ENCODE measurements at places on chromosomes 5 and 9.
A peak's percentile ranks its signal among the peaks of the same experiment; 100 is the strongest.

DNA sequence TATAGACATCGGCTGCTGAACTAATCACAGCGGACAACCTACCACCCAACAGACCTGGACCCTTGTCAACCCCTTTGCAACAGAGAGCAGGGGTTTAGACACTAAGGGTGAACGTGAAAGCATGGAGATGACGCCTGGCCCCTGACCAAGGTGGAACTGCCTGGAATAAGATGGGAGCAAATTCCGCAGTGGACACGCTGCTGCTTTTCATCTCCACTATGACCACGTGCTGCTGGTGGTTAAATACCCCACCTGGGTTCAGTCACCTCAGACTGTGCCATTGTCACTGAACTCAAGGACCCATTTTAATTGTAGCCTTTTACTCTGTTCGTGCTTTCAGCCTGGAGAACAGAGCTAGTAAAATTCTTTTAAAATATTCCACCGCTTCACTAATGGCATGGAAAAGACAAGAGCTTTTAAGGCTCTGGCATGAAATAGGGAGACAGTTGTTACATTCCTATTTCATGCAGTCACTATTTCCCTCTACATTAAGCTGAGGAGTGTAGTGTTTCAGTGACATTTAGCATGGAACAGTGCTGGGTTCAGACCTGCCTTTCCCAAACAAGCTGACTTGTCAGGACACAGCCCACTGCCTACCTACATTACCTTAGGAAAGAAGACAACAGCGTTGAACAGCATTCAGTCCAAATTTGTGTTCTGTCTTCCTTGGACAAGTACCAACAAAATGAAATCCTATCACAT is 96.8 kb downstream of the ANKRD18B start:
- DNase-seq = no peak

GRCh38 chr5:180599981-180600553 is 8.8 kb upstream of the SCGB3A1 start:
- no peak for DNase-seq

DNA sequence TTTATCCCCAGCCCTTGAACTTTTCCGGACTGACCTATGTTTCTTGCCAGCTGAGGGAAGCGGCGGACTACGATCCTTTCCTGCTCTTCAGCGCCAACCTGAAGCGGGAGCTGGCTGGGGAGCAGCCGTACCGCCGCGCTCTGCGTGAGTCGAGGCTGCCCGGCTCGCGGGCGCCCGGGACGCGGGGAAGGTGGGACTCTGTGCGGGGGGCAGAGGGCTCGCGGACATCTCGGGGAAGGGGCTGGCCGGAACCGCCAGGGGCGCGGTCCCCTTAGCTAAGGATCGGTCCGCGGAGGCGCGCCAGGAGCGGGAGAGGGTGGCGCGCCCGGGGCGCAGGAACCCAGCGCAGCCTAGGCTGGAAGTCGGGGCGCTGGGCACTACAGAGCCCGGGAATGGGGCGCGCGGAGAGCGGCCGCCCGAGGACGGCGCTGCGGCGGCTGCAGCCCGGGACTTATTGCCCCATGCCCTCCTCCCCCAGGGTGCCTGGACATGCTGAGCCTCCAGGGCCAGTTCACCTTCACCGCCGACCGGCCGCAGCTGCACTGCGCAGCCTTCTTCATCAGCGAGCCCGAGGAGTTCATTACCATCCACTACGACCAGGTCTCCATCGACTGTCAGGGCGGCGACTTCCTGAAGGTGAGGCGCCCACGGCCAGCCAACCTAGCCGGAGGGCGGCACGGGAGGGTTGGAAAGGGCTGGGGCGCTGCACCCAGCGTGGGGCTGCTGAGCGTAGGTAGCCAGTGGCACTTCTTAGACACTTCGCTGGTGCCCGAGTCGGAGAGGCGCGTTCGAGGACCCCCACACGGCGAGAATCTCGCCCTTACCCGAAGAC is 922 bp downstream of the CRHBP start:
- DNase-seq = no peak

- DNase-seq = no peak
These were observed 88.8 kb downstream of the SREK1 start for GRCh38 chr5:66232706-66233445.

- no peak for DNase-seq
These were observed 19.4 kb downstream of the GBGT1 start for GRCh38 chr9:133144142-133144903.

- no peak for DNase-seq
These were observed at the start of gene WNT8A for GRCh38 chr5:138083702-138084101. Gene WNT8A, plus strand, starts transcription at chr5:138084033. Its CDS starts 95 bp downstream, at chr5:138084128.

DNA sequence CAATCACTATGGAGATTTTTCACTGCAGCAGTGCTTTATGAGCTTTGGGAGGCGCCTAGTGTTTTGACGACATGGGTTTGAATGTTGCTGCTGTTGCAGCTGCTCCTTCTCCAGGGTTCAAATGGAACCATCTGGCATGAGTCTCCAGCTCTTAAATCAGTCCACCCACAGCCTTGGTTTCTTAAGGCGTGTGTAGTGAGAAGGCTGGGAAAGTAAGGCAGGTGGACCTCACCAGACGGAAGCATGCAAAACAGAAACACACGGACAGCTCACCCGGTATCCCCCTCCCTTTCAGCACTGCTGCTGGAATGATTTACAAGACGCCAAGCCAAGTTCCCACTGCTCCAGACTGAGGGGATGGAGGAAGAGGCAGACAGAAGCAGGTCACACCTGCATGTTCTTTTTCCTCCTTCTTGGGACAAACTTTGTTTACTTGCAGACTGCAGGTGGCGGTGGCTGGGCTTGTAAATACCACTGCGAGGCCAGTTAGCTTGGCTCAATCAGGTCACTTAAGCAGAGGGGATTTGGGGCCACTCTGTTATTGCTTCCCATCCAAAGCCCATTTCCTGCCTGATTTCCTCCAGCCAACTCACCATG is 47.4 kb downstream of the ADAM19 start:
- no peak for DNase-seq

DNA sequence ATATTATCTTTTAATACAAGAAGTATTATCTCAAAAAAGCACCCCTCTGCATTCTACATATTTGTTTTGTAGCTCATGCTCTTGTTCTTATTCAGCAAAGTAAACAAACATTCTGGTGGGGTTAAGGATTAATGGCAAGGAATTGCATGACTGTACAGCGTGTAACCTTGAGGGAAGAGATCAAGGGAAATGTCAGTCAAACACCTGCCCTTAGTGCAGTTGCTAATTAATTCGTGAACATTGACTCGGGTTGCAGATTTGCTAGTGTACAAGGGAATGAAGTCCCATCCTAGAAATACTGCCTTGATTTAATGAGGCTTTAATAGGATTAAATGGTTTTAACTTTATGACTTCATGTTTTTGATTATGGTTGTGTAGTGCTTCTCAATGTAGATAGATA is 1758.1 kb downstream of the MAT2B start:
- no peak for DNase-seq

GRCh38 chr9:97529363-97530076 is 28.1 kb downstream of the TMOD1 start:
- DNase-seq = peak; percentile 41

DNA sequence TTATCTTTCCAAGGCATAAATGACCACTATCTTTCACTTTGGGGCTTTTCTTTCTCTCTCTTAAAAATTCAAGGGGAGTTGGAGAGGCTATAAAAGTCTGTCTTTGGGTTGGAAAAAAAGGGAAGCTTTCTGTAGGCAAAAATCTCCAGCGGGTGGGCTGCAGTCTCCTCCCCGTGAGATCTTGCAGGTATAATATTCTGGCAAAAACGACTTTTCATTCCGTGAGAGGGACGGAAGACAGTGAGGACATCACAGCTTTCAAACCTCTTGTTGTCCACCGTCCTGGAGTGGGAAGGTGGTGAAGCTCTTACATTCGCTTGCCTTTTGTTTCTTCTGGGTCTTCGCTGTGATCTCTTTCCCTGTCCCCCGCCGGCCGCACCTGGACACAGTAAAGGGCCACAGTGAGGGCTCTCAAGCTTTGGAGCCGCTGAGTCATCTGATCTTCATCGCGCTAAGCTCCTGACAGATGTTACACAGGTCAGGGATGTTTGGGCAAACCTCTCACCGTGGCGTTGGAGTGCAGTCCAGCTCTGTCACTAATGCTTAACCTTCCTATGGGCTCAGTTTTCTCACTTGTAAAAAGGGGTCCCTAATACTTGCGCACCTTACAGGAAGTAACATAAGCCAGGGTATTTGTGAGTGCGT is 61.9 kb upstream of the MEGF10 start:
- no peak for DNase-seq

DNA sequence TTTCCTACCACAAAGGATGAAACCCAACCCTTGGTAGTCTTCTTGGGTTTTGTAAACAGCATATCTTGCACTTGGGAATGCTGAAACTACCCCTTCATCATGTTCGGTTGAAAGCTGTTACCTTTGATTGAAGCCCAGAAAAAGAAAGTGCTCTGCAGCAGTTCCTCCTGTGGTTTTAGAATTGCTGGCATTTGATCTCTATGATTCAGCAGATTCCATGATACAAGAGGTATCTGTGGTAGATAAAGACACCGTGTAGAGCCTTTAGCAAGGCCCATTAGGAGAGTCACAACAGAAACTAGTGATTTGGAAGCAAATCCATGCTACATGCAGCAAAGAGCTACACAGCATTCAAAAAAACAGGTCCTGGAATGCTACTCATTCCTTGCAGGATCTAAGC is 557.0 kb downstream of the TLE1 start:
- DNase-seq = no peak

DNA sequence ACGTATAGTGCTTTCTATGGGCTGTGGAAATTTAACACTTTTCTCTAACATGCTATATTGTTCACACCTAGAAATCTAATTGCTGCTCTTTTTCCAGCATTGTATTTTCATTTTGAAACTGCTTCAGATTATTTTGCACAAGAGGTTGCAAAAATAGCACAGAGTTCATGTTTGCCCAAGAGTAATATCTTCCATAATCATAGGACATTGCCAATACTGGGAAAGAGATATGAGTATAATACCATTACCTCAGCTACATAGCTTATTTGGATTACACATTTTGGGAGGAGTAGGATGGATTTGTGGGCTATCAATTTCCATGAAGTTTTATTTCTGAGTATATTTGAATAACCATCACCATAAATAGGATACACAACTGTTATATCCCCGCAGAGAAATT is 717.1 kb downstream of the CDH9 start:
- no peak for DNase-seq

- no peak for DNase-seq
These were observed 30.8 kb downstream of the GLRX start for GRCh38 chr5:95791751-95792150.

DNA sequence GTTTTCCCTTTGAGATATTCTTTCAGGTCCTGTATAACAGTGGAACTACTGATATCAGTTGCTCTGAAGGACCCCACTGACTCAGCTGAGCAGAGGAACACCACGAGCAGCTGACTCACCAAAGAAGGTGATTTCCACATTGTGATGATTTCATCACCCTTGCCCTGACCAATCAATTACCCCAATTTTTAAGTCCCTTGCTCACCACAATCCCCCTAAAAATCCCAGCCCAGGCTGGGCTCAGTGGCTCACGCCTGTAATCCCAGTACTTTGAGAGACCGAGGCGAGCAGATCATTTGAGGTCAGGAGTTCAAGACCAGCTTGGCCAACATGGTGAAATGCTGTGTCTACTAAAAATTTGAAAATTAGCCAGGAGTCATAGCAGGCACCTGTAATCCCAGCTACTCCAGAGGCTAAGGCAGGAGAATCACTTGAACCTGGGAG is 125.3 kb upstream of the ABCA1 start:
- no peak for DNase-seq

- peak; percentile 67 for DNase-seq
These were observed 68.8 kb downstream of the ZNF608 start for GRCh38 chr5:124677374-124678351.

DNA sequence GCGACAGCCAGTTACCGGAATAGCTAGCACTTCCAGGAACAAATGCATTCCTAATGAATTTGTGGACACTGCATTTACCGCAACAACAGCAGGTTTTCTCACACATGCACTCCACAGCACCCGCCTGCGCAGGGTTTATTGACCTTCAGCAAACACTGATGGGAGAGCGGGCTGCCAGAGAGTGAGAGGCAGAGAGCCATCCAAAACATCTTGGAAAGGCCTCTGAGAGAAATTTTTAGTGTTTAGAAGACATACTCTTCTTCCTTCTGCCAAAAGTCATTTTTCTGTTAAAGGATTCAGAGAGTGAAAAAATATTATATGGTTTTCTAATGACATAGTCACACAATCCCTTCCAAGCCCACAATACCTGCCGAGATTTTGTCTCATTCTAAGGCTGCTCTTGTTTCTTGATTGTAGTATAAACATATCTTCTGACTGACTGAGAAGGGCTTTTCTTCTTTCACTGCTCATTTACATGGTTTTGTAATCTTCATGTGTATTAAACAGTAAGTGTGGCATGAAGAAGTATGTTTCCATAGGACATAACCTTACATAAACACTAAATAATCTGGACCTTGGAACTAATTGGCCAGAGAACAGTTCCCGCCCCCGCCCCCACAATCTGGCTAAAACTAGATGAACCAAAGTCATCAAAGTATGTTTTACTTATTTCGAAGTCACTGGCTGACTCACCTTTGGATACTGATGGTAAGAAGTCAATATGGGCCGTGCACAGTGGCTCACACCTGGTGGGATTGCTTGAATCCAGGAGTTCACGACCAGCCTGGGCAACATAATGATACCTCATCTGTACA is 432.5 kb upstream of the MEF2C start:
- no peak for DNase-seq

DNA sequence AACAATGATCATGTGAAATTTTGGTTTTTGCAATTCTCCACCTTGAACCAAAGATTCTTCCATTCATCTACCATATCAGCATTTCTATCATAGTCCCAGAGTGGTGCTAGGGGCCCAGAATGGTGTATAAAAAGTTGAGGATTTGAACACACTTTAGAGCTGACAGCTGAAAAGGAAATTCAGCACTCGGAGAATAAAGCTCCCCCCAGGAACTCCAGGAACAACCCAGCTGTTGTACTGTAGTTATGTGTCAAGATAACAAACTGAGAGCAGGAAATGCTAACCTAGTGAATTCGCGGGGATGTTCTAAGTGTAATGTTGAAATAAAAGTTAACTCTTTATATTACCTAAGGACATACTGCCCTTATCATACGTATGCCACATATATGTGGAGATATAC is 216.7 kb downstream of the NFIB start:
- DNase-seq = no peak

DNA sequence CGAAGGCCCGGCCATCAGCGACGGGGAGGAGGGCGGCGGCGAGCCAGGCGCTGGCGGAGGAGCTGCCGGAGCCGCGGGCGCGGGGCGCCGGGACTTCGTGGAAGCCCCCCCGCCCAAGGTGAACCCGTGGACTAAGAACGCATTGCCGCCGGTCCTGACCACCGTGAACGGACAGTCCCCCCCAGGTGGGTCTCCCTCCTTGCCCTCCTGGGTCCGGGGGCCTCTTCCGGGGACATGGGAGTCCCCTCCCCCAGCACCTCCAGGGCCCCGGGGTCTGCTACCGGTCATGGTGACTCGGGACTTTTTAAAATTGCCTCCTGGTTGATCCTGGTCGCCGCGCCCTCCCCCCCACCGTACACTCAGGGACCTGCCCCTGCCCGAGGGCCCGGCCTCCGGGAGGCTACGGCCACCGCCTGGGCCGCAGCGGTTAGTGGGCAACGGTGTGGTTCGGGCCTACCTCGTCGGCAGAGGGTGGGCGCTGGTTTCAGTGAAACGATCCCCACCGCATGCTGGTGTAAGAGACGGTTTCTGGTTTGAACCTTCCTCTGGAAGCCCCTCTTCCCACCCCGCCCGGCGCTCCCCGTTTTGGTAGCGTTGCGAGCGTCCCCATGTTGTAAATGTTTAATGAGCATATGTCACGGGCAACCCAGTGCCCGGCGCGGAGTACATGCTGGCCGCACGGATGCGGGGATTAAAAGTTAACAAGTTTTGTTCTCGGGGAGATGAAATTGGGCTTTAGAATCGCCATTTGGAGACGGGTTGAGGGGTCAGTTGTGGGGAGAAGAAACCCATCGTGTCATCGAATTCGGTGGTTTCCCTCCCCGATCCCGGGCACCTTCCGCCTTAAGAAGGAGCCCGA is 1.1 kb downstream of the LARP1 start:
- no peak for DNase-seq

All from putamen (tissue), 1 donor.